ENCODE measurements at places on chromosomes 1 and 21.

GRCh38 chr1:28417926-28418637, 48.5 kb downstream of the PHACTR4 start:
- DNase-seq: no peak

DNA sequence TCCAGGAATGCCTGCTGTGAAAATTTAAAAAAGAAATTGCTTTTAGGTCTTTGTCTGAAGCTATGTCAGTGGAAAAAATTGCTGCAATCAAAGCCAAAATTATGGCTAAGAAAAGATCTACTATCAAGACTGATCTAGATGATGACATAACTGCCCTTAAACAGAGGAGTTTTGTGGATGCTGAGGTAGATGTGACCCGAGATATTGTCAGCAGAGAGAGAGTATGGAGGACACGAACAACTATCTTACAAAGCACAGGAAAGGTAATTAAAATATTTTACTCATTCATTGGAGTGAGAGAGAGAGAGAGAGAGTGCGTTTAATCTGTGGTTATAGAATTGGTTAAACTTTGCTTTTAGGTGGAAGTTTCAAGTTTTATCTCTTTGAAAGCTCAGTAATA, 20.0 kb downstream of the CDC73 start:
- no peak for DNase-seq

DNA sequence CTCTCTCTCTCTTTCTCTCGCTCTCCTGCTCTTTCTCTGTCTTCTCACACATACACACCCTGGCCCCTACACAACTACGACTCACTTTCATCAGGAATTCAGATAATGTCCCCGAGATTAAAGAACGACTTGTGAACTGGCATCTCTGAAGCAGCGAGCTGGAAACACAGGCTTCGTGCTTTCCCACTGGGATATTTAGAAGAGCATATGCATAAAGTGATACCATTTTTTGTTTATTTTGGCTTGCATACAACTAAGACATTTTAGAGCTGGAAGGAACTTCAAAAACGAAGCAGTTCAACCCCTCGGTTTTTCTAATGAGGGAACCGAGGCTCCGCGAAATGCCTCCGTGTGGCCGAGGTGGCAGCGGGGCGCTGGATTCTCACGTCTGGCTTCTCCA, 88.6 kb downstream of the ZBTB18 start:
- no peak for DNase-seq

- DNase-seq: peak; percentile 90
Observed at GRCh38 chr1:160206036-160206389, 829 bp downstream of the PEA15 start.

GRCh38 chr1:169650551-169650950, 20.6 kb upstream of the SELP start:
- DNase-seq: no peak

All from suppressor macrophage treated with lipopolysaccharide for 1 hour (primary cell).